ENCODE measurements at places on chromosomes 2 and 18. TPM values are rescaled to one million over a fixed set of nuclear protein-coding genes. Genes with fewer than 3 reads are reported as not detected.

Gene ZNF385B
- 0.30 TPM for polyA plus RNA-seq

Gene ASB18
- polyA plus RNA-seq = not detected

Gene GTF2A1L
- polyA plus RNA-seq = 0.51 TPM

Gene ALLC
- polyA plus RNA-seq = not detected

Gene ATP6V1B1
- 0.42 TPM for polyA plus RNA-seq

Gene CAB39
- 107 TPM for polyA plus RNA-seq

Gene WNT10A
- 0.20 TPM for polyA plus RNA-seq

Gene ATP6V1C2
- 0.64 TPM for polyA plus RNA-seq

Gene RAPH1
- 13.9 TPM for polyA plus RNA-seq

Gene CKAP2L
- polyA plus RNA-seq = 1.5 TPM

Gene ZSWIM2
- polyA plus RNA-seq = 0.86 TPM

Gene GNLY
- not detected for polyA plus RNA-seq

Gene HOXD12
- not detected for polyA plus RNA-seq

Gene OSBPL1A
- polyA plus RNA-seq = 24.9 TPM

Gene GALNT14
- 15.9 TPM for polyA plus RNA-seq

Gene GLS
- polyA plus RNA-seq = 83.2 TPM

Gene LYPD1
- 104 TPM for polyA plus RNA-seq

Gene LOXHD1
- not detected for polyA plus RNA-seq

Gene DNAJC5G
- not detected for polyA plus RNA-seq

Gene CDCA7
- polyA plus RNA-seq = 0.78 TPM

Gene GALNT13
- 10.9 TPM for polyA plus RNA-seq

Gene PRKAG3
- not detected for polyA plus RNA-seq

Gene ATG9A
- polyA plus RNA-seq = 25.6 TPM

Measured in neural cell (in vitro differentiated cells).